Smooth muscle cell of the brain vasculature (primary cell): ENCODE measurements at places on chromosomes 12 and 14.

GRCh38 chr12:52965337-52965731, 16.4 kb downstream of the KRT18 start:
- no peak for DNase-seq

- DNase-seq, result no peak
Measured at GRCh38 chr12:23834076-23834475, 115.4 kb downstream of the SOX5 start.

DNA sequence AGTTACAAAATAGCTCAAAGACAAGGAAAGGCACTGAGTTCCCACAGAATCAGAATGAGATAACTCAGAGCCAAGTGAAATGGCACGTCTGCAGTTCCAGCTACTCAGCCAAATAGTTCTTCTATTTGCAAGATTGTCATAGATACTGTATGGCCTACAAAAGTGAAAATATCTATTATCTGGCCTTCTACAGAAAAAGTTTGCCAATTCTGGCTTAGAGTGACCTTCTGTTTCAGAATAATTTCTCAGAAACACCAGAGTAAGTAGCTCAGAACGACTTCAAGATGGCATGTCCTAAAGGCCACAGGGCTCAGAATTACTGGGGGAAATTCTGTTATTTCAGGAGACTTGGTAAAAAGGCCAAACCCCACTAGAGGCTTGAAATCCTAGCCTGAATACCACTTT, 10.7 kb upstream of the RTRAF start:
- DNase-seq, result no peak

DNA sequence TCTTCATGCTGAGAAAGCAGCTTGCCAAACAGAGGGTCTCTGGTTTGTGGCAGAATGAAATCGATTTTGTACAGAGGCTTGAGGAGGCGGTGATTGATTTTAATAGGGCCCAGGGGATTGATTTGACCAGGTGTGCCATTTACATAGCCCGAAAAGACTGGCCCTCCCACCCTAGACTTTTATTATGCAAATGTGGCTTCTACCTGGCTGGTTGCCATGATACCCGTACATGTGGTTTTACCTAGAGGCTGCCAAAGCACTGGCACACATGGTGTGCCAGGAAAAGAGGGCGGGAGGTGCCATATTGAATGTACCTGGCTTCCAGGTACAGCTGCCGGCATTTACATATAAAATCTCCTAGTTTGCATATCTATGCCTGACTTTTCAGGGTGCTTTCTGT, 18.0 kb upstream of the GUCY2C start:
- DNase-seq, result no peak

- DNase-seq, result no peak
Measured at GRCh38 chr12:54051026-54051842, 2.4 kb upstream of the HOXC4 start.

DNA sequence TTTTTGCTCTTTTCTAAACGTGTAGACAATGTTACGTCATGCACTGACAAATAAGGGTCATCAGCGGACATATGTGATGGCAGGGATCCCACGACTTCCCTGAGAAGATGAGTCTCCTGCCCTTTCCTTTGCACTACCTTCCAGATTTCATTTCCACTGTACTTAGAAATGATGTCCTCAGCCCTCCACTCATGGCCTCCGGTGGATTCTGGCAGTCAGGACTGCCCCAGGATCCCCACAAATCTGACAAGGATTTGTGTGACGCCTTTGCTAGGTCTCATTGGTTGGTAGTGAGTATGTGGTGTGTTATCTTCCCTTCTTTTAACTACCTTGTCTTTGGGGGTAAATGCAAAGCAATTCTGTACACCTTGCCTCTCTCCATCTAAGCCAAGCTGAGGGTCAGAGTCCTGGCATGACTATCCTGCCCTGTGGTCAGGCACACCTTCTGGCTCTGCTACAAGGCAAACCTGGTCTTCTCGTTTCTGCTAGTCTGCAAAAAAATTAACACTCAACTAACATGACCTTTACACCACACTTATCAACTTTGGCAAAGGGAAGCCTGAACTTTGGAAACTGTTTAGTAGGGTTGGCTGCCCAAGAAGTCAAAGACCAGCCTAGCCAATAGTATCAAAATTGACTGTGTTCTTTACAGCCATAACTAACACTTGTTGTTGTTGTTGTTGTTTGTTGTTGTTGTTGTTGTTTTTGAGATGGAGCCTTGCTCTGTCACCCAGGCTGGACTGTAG, 17.3 kb upstream of the DHRS4 start:
- DNase-seq, result no peak

- DNase-seq, result no peak
Measured at GRCh38 chr14:59727073-59727661, 143.4 kb downstream of the RTN1 start.

DNA sequence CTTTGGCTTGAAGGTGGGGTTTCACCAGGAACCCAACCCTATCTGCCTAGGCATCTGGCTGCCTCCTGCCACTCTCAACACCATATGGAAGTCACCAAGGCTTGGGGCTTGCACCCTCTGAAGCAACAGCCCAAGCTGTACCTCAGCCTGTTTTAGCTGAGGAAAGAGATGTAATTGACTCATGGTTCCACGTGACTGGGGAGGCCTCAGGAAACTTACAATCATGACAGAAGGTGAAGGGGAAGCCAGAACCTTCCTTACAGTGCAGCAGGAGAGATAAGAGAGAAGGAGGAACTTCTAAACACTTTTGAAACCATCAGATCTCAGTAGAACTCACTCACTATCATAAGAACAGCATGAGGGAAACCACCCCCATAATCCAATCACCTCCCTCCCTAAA, 26.9 kb downstream of the GLIPR1L1 start:
- DNase-seq, result no peak

- DNase-seq, result no peak
Measured at GRCh38 chr12:42076976-42077375, 67.7 kb downstream of the GXYLT1 start.

DNA sequence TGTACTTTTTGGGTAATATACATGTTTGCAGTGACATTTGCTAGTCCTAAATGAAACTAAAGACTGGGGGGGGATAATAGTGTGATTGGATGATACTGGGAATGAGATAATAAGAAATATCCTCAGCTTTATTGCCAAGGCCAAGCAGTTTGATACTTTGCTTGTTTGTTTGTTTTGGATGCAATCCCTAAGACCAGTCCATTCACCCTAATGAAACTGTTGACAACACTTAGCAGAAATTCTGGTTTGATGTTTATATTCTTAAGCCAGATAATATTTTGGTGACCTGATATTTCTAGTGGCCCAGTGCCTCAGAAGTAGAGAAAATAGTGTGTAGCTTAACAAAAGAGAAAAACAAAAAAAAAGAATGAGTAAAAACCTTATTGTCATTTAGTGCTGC, 1.8 kb downstream of the PHC1 start:
- no peak for DNase-seq

GRCh38 chr12:80845639-80846038, 92.1 kb downstream of the LIN7A start:
- no peak for DNase-seq

DNA sequence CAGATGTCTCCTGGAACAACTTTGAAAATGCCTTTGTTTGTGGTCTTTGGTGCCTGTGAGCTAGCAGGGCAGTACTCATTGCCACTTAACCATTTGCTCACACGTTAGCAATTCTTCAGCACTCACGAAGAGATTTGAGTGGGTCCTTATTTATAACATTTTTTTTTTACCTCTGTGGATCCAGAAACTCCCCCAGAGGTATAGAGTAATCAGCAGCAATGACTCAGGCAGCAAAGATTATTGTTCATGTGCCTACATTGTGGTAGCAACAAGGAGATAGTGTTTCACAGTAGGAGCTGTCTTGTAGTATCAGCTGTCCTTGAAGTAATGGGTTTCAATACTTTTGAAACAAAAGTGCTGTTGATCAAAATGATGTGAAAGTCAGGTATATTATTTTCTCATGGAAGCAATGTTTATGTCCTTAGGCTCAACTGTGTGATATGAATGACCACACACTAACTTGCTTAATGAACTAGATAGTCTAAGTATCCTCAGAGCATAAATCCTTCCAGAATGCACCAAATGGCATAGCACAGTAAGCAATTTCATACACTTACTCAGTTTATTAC, 304.1 kb downstream of the EGLN3 start:
- no peak for DNase-seq

DNA sequence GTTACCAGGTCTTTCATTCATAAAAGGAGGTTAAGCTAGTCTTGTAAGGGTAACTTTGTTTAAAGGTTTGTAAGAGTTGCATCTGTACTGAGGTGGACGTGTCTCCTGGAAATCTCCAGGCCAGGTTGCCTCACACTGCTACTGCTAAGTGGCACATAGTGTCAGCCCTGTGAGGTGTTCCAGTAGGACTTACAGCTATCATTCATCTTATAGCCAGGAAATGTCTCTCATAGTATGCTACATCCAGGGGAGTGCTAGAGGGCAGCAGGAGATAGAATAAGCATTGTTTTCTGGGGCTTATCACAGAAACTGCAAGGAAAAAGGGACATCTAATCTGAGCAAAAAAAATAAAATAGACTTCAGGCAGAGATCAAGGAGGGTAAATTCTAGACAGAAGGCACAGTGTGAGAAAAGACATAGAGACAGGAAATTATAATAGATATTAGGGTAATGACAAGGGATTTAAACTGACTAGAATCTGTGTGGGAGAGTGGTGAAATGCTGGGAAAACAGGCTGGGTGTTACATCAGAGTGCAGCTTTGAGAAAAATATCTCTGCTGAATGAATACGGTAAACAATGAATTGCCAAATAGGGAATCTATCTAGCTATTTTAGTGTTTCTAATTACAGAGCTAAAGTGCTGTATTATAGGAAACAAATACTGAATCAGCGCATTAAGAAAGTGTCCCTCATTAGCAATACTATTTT, 205.1 kb upstream of the ABCD2 start:
- DNase-seq, result no peak

- DNase-seq, result no peak
Measured at GRCh38 chr12:46209914-46210872, 58.6 kb downstream of the SLC38A1 start.

DNA sequence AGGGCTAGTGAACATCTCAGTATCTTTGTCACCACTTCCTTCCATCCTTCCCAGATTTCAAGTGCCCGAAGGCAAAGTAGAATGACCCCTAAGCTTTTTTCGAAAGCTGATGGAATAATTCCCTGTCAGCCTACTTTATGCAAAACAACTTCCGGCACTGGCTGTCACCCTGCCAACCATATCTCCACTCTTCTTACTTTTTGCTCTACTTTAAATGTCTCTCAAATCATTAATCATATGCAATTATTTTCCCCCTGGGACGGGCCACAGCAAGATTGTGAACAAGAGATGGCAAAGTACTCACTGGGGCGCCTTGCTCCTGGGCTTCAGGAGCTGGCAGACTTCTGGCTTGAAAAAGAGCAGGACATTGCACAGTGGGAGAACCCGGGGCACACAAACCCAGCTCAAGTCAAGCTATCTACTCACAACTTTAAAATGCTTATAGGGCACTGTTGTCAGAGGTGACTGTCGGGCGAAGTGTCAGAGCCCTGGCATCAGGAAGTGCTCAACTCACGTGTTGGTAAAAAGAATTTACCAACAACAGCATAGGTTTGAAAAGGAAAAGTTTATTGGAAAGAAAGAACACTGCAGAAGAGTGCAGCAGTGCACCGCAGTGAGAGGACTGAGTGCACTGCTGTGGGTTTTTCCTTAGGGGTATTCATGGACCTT, 373.5 kb downstream of the PAWR start:
- DNase-seq, result no peak

GRCh38 chr12:98403936-98404335, 111.5 kb upstream of the TMPO start:
- no peak for DNase-seq

GRCh38 chr12:78671295-78671694, 193.3 kb upstream of the SYT1 start:
- peak; percentile 70 for DNase-seq

GRCh38 chr14:96217376-96217913, 12.8 kb downstream of the BDKRB2 start:
- no peak for DNase-seq

DNA sequence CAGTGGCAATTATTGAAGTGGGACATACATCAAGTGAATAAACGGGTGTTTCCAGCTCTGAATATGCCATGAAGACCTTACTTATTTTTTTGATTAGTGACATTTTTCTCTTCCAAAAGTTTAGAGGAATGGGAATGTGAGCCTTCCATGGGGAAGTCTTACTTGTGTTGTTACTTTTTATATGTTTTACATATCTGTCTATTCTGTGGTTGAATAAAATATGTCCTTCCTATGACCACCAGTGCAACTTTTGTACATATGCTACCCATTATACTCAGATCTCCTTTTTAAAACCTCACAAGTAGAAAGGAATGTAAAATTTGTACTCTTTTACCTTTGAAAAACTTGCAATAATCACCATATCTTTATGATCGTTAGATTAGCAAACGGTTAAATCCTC, 132.7 kb downstream of the MSRB3 start:
- DNase-seq, result no peak

GRCh38 chr12:25052196-25052913, 103.5 kb upstream of the BCAT1 start:
- DNase-seq, result no peak

DNA sequence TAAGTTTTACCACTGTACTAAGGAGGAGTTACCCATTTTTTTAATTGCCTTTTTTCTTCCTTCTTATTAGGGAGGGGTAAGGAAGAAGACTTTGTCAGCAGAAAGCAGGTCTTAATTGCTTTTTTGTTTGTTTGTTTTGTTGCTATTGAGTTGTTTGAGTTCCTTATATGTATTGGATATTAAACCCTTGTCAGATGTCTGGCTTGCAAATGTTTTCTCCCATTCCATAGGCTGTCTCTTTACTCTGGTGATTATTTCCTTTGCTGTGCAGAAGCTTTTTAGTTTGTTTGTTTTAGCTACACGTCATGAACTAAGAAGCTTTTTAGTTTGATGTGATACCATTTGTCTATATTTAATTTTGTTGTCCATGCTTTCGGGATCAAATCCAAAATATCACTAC, 13.3 kb downstream of the SPIC start:
- DNase-seq, result no peak

DNA sequence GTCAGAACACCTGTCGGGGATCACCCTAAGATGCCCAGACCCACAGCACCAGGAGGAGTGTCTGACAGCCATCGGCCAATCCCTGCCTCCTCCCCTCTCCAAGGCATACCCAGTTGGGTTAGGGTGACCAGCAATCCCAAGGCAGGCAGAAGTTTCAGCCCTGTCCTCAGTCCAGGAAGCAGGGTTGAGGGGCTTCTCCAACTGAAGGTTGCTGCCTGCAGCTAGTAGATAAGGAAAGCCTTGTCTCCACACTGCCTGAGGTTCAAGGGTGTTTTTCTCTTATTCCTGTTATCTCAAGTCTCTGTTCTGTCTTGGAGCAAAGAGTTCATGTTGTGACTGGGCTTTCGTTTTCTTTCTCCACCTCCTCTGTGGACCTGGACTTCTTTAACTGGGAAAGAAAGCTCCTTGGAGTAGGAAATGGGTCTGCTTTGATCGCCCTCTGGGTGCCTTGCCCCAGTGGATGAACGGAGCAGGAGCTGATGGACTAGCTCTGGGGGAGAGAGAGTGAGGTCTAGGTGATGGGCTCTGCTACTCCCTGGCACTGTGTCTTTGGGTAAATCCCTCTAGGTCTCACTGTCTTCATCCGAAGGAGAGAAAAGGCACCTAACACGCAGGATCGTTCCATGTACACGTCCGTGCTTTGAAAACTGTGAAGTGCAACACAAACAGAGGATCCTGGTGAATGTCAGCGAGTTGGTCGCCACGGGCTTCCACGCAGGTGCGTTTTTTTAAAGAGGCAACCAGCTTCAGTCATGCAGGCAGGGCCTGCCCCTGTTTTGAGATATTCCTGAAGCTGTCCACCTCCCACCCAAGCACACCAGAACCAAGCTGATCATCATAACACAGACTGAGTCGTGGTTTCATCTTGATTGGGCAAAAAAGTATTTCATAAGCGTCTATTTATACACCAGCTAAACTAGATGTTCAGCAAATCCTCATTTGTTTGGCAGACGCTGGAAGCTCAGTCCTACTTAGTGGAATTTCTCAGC, 52.5 kb upstream of the FOXN3 start:
- DNase-seq, result no peak

- DNase-seq, result no peak
Measured at GRCh38 chr12:110248096-110248447, 33.0 kb upstream of the ATP2A2 start.
